Effector memory CD8-positive, alpha-beta T cell (primary cell): ENCODE measurements at places on chromosomes 1 and 21.

DNA sequence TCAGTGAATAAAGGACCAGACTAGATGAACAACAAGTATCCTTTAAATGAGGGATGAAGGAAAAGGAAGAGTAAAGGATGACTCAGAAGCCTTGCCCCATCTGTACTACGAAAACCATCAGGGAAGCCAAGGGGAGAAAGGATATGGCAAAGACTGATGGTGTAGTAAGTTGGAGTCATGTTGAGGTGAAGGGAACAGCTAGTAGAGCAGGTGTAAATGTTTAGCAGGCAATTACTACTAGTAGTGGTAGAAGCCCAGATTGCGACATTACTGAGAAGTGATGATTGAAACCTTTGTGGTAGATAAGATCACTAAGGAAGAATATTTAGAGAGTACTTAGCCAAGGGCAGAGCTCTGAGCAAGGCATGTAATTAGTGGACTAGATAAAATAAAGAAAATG, 84.0 kb downstream of the PHTF1 start:
- no peak for DNase-seq

- DNase-seq = peak; percentile 12
Measured at GRCh38 chr1:239587066-239587465, 200.7 kb downstream of the CHRM3 start.

- no peak for DNase-seq
Measured at GRCh38 chr1:1161683-1162079, 12.0 kb upstream of the TTLL10 start.

DNA sequence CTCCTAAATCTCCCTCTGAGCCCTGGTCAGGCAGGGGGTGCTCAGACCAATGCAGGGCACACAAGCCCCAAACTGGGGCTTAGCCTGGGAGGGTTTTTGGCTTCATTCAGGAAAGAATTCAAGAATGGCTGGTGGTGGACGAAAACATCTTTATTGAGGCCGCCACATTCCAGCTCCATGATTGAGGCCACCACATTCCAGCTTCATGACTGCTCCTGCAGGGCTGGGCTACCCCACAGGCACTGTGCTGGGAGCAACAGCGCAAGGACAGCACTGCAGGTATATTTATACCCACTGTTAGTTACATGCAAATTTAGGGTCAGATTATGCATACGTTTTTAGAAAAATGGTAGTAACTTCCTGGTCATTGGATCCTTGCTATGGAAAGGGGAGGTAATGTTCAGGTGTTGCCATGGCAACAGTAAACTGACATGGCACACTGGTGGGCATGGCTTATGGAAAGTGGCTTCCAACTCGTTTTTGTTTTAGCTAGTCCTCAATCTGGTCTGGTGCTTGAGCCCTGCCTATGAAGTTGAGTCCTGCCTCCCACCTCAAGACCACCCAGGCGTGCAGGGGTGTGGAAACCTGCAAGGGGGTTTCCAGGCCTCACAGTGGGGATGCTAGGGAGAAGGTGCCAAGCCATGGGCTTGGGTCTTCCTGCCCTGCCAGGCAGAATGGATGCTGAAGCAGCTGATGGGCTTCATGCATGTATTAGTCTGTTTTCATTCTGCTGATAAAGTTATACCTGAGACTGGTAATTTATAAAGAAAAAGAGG, 348.7 kb upstream of the AJAP1 start:
- no peak for DNase-seq

GRCh38 chr1:4122513-4123160, 222.6 kb upstream of the C1orf174 start:
- no peak for DNase-seq
